Mesothelial cell of epicardium (in vitro differentiated cells): ENCODE measurements at places on chromosomes 1 and 21.

DNA sequence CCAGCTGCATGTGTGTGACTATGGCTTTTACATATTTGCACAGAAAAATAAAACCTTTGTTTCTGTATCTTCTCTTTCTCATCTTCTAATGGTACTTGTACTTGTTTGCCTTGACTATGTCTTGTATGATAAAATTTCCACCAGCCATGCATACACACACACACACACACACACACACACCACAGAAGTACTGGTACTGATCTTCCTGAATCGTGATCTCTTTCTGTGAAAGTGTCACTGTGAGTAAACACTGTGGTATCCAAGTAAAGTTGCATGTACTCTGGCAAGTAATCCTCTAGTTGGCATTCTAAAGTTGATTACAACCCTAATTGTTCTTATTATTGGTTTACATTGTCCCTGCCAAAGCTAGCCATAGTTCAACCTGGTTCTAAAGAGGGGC, 176.7 kb downstream of the CRB1 start:
- DNase-seq = no peak

DNA sequence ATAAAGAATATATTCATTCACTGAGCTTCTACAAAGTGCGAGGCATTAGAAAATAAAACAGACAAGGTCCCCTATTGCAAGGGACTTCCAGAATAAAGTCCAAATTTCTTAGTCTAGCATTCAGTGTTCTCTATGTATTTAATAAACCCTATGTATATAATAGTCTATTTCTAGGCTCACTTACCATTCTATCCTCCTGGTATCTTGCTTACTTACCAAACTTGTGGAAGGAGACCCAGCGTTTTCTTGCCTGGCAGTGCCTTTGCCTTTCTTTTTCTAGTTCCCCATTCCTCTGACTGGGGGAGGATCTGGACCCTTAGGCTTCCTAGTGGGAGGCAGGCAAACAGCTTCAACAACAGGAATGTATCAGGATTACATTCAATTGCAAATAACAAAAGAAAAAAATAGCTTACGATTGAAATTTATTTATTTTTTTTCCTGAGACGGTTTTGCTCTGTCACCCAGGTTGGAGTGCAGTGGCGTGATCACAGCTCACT, 690 bp upstream of the RNF19B start:
- DNase-seq = no peak

GRCh38 chr1:152869808-152870419, 8.2 kb upstream of the SMCP start:
- DNase-seq = peak; percentile 40

GRCh38 chr1:197908716-197909220, 6.3 kb downstream of the C1orf53 start:
- no peak for DNase-seq

GRCh38 chr1:231279081-231279480, 38.1 kb downstream of the GNPAT start:
- no peak for DNase-seq

DNA sequence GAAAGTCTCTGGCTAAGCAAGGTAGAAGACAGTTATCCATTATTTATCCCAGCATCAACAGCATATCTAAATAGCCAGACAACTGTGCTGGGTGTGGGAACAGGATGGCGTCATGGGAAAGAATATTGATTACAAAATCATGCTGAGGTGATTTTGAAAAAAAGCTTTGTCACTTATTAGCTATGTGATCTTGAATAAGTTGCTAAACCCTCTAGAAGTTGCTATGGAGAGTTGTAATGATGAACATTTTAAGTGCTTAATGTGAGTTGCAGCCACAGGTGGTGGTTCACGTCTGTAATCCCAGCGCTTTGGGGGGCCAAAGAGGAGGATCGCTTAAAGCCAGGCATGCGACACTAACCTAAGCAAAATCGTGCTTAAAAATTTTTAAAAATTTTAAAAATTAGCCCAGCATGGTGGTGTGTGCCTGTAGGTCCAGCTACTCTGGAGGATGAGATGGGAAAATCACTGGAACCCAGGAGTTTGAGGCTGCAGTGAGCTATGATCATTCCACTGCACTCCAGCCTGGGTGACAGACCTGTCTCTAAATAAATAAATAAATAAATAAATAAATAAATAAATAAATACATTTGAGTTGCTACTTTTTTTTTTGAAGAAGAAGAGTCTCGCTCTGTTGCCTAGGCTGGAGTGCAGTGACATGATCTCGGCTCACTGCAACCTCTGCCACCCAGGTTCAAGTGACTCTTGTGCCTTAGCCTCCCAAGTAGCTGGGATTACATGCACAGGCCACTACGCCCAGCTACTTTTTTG, 33.6 kb downstream of the WNT2B start:
- DNase-seq = no peak

DNA sequence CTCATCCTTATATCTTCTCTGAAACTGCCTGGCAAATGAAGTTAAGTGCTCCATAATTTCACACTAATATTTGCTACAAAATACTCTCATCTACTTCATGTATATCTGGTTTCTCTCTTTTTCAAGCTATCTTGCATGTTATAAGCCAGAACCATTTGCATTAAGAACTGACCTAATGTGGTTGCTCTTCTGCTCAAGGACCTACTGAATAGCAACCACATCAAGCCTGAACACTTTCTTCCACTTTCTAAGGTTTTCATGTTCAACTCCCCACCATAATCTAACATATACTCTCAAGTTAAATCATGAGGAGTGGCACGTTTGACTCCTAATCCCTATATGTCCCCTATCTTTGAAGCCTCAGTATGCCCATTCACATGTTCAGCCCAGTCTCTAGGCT, 27.2 kb downstream of the RGS1 start:
- DNase-seq = no peak

- no peak for DNase-seq
These were observed 10.3 kb downstream of the KDF1 start for GRCh38 chr1:26949926-26950319.

- no peak for DNase-seq
These were observed 73.5 kb upstream of the RUNX3 start for GRCh38 chr1:25003457-25004190.

DNA sequence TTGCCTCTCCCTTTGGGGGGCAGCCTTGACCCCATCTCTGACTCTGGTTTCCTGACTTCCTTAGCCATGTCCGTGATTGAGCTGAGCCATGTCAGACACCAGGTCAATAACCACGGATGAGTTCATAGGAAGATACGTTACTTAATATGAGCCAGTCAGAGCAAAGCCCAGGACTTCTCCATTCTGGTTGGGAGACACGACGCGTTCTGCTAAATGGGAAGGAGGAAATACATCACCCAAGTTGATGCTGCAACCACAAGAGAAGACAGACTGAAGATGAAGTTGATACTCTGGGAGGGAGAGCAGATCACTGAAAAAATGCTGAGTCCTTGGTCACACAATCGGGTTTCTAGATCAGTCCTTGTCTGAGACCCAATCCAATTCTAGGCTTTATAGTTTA, 90.9 kb downstream of the MATN1 start:
- no peak for DNase-seq

GRCh38 chr1:192539297-192540092, 36.1 kb upstream of the RGS1 start:
- no peak for DNase-seq

DNA sequence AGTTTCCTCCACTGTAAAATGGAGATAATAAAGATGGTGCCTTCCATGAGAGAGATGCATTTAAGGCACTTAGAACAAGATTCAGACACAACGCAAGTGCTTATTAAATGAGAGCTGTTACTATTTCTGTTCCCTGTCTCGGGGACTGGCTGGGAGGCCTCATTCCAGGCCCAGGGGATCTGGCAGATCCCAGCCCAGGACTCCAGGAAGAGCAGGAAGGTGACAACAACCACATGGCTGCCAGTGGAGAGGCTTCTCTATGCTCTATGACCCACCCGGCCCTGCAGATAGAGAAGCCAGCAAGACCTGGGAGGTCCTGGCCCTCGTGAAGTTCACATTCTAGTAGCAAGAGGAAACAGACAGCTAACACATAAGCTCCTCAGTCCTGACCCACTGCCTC, 175.5 kb downstream of the ACTL8 start:
- no peak for DNase-seq

GRCh38 chr1:93673163-93673829, 8.3 kb downstream of the BCAR3 start:
- DNase-seq = no peak

- no peak for DNase-seq
These were observed 20.0 kb upstream of the MAPKAPK2 start for GRCh38 chr1:206664740-206665139.

- no peak for DNase-seq
These were observed 8.3 kb downstream of the IL24 start for GRCh38 chr1:206905295-206906164.

DNA sequence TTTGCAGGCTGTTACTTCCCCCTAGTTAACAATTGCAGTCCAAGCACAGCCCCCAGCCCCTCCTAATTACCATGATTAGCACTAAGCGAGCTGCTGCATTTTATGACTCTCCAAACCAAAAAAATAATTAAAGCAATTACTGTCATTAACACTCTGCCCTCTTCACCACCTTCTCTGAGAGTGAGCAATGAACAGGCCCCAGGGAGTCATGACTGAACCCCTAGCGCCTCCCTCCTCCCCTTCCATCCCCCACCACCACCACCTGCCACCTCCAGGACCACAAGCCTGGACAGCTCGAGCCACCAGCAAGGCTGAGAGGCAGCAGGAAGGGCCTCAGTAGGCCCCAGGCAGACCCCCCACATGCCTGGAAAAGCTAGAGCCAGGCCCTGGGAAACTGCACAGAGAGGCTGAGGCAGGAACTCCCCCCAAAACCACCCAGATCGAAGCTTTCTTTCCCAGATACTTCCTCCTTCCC, 35.5 kb upstream of the ZC3H12A start:
- DNase-seq = no peak

DNA sequence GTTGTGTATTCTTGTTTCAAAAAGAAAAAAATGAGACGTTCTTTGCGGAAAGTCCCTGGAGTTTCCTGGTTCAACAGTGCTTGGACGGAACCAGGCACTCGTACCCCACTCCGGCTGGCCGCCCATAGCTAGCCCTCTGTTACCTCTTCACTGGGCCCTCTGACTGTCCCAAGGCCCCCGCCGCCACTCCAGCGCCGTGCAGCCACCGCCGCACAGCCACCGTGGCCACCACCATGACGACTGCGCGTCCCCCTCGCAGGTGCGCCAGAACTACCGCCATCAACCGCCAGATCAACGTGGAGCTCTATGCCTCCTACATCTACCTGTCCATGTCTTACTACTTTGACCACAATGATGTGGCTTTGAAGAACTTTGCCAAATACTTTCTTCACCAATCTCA, 9.6 kb downstream of the SNIP1 start:
- DNase-seq = no peak

GRCh38 chr1:41021526-41022308, at the start of gene SLFNL1:
SLFNL1 (minus strand) TSS chr1:41021725; CDS start chr1:41020660, 1,065 bp downstream.
- no peak for DNase-seq

- DNase-seq = no peak
These were observed 520.7 kb upstream of the CAMK1G start for GRCh38 chr1:209062863-209063262.

GRCh38 chr21:36909423-36909822, 57.0 kb downstream of the HLCS start:
- no peak for DNase-seq

- no peak for DNase-seq
These were observed 55.4 kb upstream of the LPGAT1 start for GRCh38 chr1:211885747-211886522.

DNA sequence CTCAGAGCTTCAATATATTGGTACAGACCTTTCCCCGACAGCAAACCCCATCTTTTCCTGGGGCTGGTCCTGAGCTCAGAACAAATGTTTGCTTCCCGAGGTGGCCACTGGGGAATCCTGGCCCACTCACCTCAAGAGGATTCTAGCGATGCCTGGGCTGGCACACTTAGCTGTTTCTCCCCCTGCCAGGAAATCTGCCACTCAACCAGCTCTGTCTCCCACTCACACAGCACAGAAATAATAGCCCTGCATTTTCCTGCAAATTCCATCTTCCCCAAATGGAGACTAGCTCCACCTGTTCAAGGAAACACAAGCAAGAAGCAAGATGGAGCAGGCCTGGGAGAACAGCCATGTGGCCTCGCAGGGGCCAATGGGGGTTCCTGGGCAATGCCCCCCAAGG, 21.1 kb downstream of the KCNN3 start:
- DNase-seq = no peak

GRCh38 chr21:41663805-41664788, 102.8 kb downstream of the RIPK4 start:
- no peak for DNase-seq

GRCh38 chr1:200867018-200867811, 5.6 kb upstream of the GPR25 start:
- DNase-seq = no peak

- DNase-seq = no peak
These were observed 172.8 kb upstream of the TMEM51 start for GRCh38 chr1:14980621-14981218.

DNA sequence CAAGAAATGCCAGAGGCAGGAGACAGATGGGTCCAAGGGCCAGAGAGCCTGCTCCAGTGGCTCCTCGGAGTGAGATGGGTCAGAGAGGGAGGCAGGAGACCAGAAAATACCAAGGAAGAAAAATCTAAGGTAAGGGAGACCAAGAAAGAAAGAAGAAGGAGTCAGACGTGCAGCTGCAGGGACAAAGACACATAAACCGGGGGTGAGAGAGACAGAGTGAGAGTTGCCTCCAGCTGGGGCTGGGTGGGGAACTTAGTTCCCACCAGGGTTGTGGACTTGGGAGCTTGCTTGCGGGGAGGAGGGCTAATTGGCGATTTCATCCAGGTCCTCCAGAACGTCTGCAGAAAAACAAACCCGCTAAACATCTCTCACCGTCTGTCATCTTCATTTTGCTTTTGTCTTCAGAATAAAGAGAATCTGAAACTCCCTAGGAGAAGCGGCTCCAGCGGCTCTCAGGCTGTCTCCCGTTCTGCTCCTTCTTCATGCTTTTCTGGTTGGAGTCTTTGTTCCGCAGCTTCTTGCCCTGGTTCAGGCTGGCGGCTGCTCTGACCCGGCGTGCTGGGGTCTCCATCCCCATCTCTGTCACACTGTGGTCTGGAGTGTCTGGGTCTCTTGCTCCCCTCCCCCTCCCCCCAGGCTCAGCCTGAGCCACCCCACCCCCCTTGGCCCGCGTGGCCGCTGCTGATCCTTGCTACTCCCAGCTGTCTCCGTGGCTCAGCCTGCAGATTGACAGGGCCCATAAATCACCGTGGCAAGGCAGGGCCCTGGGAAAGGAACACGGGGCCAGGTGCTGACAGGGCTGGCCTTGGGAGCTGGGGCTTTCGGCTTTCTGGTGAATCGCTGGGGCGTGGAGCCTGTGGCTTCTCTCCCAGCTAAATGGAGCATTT, 66.6 kb downstream of the UBIAD1 start:
- no peak for DNase-seq

GRCh38 chr1:93814795-93815340, 64.1 kb downstream of the DNTTIP2 start:
- no peak for DNase-seq

DNA sequence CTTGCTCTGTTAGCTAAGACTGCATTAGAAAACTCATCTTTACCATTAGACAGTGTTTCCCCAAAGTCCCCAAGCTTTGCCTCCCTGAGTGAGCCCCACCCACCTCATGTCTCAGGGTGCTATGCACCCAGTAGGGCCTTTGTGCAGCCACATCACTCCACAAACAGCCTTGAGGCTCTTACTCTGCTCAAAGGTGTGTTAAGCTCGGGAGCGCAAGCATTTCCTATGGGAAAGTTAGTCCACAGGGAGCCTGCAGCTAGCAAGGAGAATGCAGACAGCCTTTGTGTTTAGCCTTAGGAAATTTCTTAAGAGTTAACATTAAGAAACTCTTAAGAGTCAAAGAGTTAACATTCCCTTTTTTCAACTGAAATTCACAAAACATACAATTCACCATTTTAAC, 278.8 kb downstream of the AJAP1 start:
- no peak for DNase-seq
